ENCODE measurements at places on chromosomes 1 and 21.
A peak's percentile ranks its signal among the peaks of the same experiment; 100 is the strongest.

- no peak for DNase-seq
These were observed 16.7 kb downstream of the NMNAT1 start for GRCh38 chr1:9960011-9960410.

GRCh38 chr1:32892368-32893197 is 6.3 kb downstream of the HPCA start:
- peak; percentile 78 for DNase-seq

DNA sequence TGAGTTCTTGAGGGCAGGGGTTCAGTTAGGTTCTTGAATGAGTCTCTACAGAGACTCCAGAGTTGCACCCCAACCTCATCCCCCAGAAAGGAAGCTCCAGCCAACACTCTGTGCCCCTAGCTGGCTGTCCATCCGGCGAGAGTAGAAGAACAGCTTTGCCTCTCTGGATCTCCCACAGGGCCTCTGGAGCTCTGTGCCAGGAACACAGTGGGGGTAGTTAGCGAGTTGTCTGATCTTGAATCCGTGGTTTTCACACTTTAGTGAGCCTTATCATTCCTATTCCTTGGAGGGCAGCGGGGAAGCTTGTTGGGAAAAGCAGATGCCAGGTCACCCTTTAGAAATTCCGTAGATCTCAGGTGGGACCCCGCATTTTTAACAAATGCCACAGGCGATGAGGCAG is 45.0 kb downstream of the STUM start:
- DNase-seq = no peak

DNA sequence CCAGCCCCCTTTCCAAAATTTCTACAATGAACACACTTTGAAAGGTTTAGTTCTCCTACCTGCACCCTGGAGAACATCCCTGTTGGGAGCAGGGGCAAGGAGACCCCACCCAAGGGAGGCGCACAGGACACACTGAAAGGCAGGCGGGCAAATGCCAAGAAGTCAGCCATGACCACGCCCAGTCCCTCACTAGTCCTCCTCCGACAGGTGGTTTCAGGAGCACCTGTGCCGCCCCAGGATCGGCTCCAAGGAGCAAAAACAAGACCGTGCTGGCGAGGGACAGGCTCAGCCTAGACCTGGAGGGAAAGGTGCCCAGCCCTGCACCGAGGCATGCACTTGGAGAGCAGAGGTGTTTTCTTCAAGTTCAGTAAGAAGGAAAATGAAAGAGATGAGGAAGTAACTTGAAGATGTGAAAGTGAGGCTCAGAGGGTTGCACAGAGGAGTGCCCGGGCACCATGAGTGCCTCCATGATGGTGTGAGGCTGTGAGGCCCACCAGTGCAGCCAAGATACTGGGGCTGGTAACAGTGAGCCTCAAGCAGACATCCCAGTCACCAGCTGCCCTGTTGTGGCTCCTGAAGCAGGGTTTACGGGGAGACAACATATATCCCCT is 19.6 kb upstream of the NADK start:
- peak; percentile 7 for DNase-seq

GRCh38 chr1:203289982-203290260 is 15.4 kb upstream of the BTG2 start:
- no peak for DNase-seq

GRCh38 chr1:33228935-33229487 is 27.3 kb upstream of the ZNF362 start:
- DNase-seq = peak; percentile 84

GRCh38 chr1:151443846-151444782 is 15.2 kb downstream of the POGZ start:
- DNase-seq = peak; percentile 90

Measured in AG20443 (cell line).